ENCODE measurements at places on chromosomes 7 and 10. TPM values are rescaled to one million over a fixed set of nuclear protein-coding genes. Genes with fewer than 3 reads are reported as not detected.

Gene GRID1
- total RNA-seq, result 0.59 TPM

Gene PDE1C
- total RNA-seq, result 44.2 TPM

Gene MSMB
- not detected for total RNA-seq

Gene CUBN
- 0.84 TPM for total RNA-seq

Gene OR2A42
- not detected for total RNA-seq

Gene CALN1
- total RNA-seq, result not detected

Gene ZNF736
- 7.3 TPM for total RNA-seq

Gene ADCK2
- total RNA-seq, result 14.7 TPM
